Inflammatory macrophage treated with lipopolysaccharide for 4 hours (primary cell): ENCODE measurements at places on chromosomes 6 and 20.

- no peak for DNase-seq
Observed at GRCh38 chr6:3371222-3371949, 85.5 kb downstream of the SLC22A23 start.

GRCh38 chr20:33310327-33310899 lies 27.4 kb downstream of the BPIFB1 start:
- DNase-seq: no peak

- no peak for DNase-seq
Observed at GRCh38 chr6:112342511-112342910, 4.6 kb upstream of the RFPL4B start.

DNA sequence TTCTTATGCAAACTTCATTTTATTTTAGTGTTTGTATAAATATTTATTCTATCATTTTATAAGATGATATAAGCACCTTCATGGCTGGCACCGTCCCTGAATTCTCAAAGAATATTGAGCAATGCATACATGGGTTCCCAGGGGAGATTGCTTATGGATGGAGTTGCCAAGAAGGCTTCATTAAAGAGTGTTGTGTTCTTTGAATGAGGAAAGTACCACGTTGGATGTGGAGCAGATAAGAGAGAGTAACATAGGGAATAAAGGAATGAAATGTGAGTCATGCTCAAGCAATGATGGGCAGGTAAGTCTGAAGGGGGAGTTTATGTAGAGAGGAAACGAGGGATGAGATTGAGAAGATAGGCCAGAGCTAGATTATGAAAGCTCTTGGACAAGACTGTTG lies 10.3 kb downstream of the DSE start:
- DNase-seq: no peak

GRCh38 chr6:13526727-13527670 lies 39.6 kb upstream of the GFOD1 start:
- DNase-seq: peak; percentile 82

- peak; percentile 74 for DNase-seq
Observed at GRCh38 chr6:16230953-16231352, 7.4 kb upstream of the GMPR start.

DNA sequence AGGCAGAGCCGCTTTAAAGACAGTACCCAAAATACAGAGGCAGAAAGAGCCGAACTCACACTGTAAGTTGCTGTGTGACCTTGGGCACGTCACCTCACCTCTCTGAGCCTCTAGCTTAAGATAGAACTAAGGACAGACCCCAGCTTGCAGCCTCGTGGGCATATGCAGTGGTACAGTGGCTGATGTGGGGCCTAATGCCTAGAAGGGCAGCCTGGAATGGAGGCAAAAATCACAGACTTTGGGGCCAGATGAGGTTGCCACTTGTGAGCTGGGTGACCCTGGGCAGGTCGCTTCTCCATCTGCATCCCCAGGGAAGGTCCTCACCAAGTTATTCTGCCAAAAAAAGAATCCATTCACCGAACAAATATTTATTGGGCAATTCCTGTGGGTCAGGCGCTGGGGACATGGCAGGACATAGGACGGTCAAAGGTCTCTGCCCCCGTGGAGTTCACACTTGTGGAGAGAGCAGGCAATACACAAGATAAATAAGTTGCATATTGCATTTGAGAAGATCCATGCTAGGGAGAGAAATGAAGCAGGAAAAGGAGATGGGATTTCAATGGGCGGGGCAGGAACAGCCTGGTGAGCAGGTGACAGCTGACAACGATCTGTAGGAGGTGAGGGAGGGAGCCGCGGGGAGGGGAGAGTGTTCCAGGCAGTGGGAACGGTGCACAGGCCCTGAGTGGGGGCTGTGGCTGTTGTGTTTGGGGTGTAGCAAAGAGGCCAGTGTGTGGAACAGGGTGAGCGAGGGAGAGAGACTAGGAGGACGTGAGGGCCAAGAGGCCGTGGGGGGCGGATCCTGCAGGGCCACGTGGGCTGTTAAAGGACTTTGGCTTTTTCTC lies 115.2 kb downstream of the CEBPB start:
- no peak for DNase-seq

- no peak for DNase-seq
Observed at GRCh38 chr6:52283111-52283510, 1.4 kb downstream of the MCM3 start.

- DNase-seq: no peak
Observed at GRCh38 chr6:167097770-167098169, 25.1 kb upstream of the CCR6 start.

DNA sequence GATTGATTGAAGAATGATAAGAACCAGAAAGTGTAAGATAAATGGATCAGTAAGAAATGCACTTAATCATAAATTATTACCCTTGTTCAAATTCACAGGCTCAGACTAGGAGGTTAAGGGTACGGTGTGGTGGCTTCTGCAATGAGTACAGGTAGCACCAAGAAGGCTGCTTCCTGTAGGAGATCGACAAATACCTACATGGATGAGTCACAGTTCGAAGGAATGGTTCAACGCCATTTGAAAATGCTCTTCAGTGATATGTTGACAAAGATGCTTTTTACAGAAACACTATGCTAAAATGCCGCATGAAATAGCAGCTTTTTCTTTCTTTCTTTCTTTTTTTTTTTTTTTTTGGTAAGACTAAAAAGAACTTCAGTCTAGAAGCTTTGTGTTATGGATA lies 116.2 kb downstream of the DTNBP1 start:
- DNase-seq: no peak
